ENCODE measurements at places on chromosomes 3 and 15. TPM values are rescaled to one million over a fixed set of nuclear protein-coding genes. Genes with fewer than 3 reads are reported as not detected.

PAQR9 gene
- total RNA-seq: not detected

ANKUB1 gene
- total RNA-seq: not detected

SCN11A gene
- total RNA-seq: 0.05 TPM

PSMD2 gene
- total RNA-seq: 251 TPM

SLC35G2 gene
- 3.0 TPM for total RNA-seq

STRIT1 gene
- not detected for total RNA-seq

SLC28A2 gene
- total RNA-seq: not detected
